Vagina (tissue), 2 donors: ENCODE measurements at places on chromosomes 6 and 20.

DNA sequence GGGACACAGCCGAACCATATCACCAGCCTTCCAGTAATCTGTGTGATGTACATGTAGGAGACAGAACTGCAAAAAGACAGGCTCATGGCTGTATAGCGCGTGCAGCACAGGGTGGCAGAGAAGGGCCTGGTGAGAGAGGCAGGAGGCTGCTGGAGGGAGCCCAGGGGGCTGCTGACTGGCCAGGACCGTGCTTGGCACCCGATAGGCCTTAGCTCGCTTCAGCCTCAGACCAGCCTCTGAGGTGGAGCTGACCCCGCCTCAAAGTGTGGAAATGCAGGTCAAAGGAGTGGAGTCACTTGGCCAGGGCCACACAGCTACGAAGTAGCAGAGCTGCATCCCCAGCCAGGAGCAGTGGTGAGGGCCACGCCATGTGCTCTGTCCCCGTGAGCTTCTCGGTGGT, 707.6 kb downstream of the QKI start:
- DNase-seq, result no peak

- no peak for DNase-seq
Measured at GRCh38 chr6:161586887-161587286, 313.0 kb upstream of the AGPAT4 start.

DNA sequence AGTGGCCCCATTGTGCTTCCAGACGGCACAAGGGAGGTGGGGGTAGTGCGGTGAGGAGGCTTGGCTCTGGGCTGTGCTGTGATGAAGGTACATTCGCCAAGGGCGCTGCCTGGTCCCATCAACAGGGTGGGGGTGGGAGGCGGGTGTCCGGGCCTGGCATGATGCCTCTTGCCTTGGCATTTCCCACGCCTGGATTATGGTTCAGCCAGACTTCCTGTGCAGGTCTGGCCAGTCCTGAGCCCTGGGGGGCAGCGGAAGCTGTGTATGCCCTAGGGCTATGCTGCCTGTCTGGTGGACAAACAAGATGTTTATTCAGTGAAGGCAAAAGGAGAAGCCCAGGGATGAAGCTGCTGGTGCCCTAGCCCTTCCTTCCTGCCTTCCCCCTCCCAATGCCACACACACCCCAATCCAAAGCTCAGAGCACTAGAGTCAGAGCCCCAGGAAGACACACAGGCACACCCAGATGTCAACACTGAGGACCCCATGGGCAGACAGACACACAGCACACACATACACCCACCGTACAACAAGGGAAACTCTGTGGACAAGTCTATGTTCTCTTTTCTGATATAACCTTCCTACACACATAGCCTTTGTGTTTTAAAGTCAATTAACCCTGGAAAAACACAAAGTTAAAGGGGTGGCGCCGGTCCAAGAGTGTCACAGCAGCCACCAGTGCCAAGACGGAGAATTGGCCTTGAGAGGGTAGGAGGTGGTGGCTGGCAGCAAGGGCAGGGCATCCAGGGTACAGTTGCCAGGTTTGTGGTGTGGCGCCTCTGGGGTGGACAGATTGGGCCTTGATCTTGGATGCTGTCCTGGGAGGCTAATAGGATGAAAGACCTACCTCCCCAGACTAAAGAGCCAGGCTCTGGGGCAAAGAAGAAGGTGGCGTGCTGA, 54.7 kb upstream of the SAYSD1 start:
- no peak for DNase-seq

DNA sequence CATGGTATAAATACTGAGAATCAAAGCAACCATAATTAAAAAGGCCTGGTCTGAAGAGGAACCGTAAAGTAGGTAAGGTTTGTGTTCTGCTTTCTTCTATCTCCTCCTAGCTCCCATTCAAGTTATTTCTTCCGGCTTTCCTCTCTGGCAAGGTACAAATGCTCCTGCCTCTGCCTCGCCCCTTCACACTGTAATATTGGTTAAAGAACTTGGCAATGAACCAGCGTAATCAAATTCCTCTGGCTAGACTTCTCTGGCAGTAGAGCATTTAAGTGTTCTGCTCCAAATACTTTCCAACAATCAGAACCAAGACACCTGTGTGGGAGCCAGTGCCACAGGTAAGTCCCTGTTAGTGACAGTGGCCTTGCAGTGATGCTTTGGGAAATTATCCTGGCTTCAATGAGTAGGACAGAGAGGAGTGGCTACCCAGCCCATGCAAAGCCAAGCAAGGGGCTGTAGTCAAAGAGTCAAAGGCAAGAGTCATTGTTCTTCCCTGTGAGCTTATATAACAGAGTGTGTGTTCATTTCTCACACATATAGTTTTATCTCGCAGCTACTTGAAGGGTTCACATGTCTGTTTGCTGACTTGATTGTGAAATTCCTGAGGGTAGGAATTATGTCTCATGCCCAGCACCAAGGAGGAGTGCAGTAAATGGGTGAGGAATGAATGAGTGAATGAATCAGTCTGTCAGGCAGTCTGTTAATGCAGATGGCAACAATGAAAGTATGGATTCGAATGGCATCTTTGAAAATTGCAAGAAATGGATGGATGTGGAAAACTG, 329.3 kb downstream of the NRN1 start:
- no peak for DNase-seq

DNA sequence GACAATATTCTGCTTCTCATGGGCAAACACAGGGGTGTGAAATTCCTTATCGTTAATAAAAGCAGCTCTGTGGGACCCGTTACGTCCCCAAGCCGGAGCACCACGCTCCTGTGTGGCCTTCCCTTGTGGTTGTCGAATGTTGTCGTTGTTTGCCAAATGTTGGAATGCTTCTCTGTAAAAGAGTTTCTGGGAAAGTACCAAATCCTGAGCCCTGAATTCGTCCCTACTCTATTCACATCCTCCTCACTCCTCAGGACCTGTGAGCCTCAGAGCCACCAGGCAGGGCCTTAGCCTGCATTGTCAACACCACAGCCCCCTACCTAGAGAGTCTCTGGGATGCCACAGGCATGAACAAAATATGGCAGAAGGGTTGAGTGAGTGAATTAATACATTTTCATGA, 64.0 kb downstream of the THBS2 start:
- no peak for DNase-seq

DNA sequence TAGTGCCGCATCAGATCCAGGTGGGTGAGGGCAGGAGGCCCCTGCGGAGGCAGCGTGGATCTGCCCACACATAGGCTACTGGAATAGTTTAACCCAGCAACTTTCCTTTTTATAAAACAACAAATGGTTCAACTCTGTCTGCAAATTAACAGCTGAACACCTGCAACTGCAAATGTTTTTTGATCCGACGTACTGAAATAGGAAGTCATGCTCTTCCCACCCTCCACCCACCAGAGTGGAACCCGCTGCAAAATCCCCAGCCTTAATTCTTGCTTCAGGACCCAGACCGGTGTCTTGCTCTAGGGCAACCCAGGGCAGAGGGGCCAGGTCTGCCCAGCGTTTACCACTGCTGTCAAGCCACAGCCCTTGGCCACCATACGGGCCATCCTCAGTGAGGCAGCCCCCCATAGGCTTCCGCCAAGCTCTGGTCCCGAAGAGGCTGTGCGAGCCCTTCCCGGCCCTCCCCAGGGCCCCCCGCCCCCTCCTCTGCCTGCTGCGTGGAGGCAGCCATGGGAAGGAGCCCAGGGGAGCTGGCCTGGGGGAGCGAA, 334.3 kb downstream of the ZFAND3 start:
- no peak for DNase-seq

GRCh38 chr6:81826784-81827183, 74.3 kb upstream of the TENT5A start:
- no peak for DNase-seq

DNA sequence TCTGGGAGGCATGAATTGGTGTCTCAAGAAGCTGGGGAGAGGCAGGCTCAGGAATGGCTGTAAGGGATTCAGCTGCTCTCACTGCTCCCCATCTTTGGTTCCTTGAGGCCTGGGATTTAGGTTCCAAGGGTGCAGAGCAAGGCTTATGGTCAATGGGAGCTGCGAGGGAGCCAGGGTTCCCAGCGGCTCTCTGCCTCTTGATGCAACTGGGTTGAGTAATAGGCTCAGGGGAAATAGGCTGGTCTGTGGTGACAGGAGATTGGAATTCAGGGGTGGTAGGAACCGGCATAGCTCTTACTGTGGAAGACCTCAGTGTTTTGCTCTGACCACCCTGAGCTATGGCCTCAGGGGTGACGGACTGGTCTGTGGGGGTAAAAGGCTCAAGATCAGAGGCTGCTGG, 13.0 kb upstream of the NRM start:
- DNase-seq, result no peak

DNA sequence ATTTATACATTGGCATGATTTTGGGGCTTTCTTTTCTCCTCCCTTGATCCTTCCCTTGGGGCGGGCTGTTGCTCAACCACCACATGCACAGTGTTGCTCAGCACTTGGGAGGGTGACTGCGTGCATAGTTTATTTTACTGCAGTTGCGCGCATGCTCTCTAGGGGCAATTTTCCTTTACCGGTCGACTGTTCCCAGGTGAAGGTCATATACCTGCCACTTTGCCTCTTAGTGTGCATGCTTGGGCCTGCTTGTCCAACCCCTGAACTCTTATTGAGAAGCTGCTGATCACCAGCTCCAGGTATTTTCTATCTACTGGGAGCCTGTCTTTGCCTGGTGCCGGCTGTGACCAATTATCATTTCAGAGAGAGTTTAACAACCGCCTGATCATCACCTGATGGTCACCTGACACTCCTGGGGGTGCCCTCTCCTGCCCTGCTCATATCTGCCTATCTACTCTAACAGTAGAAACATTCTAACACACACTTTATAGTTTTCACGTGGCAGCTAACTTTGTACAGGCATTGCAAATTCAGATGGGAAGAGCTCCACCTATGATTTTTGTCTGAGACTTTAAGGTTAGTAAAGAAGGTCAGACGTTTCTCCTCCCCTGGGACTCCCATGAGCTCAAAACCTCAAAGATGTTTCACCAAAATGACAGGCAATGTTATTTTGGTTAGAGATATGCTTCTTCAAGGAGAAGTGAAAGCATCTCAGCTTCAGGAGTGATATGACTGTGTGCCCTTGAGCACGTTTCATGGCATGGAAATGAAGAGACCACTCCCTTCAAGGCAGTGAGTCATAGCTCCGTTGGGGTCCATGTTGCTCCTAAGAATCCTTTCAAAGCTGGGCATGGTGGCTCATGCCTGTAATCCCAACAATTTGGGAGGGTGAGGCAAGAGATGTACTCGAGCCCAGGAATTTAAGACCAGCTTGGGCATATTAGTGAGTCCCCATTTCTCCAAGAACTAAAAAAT, 227.5 kb upstream of the MYLIP start:
- no peak for DNase-seq

DNA sequence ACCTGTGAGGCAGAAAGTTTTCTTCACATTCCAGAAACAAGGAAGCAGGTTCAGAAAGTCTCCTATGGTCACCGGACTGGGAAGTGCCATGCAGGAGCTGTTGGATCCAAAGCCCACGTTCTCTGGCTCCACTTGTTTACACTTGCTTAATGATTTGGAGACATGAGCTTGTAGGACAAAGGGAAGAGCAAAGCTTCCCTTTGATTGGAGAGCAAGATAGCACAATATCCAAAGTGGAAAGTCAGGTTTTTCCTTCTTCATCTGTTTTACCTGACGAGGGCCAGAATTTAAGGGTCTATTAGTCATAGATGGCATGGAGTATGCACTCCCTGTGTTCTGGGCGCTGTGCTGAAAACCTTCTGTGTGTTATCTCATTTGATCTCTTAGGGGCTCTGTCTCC, 81.2 kb downstream of the PDE7B start:
- no peak for DNase-seq

DNA sequence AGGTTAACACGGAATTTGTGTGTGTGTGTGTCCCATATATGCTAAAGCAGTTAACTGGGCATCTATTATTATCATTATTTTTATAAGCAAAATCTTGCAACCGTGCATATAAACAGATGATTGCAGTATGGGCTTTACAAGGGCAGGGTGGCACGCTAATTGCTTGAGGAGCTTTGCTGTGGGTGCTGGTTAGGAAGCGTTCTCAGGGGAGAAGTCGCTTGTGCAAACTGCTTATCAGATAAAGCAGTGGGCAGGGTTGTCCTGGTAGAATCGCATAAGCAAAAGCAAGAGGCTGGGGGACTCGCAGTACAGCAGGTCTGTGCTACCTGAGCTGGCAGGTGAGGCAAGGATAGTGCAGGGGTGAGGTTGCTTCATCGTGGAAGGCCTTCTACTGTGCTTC, 9.7 kb upstream of the CCN6 start:
- no peak for DNase-seq

DNA sequence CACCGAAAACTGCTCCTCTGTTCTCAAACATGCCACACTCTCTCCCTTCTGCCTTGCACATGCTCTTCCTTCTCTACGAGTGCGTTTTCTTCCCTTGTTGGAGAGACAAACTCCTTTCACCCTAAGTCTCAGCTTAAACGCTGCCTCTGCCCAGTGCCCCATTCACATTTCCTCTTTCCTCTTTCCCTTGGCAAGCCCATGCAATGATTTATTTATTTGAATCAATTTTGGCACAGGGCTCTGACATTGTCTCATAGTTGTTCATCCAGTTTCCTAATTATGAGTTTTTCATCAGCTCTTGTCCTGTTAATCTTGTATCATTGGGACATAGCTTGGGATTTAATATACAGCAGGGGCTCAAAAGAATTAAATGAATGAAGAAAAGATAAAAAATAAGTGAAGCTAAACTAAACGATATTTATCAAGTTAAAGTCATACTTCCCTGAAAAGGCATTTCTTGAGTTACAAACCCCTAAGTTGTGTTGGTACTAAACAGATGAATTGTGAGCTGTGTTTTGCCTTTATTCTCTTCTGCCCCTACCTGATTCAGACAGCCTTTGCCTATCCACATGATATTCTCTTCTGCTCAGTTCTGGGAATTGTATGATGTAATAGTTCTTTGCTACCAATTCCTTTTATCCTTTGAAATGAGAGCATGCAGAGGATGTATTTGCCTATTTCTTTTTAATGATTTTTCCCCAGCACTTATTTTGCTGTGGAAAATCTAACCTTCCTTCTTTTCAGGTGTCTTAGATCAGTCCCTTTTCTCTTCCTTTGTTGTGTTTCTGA, 704.4 kb downstream of the UTRN start:
- DNase-seq, result no peak
